ENCODE measurements at places on chromosomes 2 and 18.

DNA sequence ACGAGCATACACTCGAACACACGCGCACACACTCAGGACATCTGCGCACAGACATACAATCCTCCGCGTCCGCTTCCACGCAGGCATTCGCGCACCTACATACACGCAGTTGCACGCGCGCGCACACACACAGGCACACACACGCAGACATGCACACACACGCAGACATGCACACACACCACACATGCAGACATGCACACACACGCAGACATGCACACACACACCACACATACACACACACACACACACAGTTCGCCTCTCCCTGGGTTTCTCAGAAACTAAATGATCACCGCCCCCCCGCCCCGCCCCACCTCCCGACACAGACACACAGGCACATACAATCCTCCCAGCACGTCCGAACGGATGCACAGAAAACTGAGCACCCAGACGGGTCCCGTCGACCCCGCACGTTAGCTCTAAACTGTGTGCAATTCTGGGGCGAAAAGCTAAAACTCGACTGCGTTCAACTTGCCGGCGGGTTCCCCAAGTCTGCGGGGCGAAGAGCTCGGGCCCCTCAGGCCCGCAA, 1.0 kb downstream of the EPHA4 start:
- DNase-seq = peak; percentile 19

- DNase-seq = no peak
These were observed 34.8 kb downstream of the SDC1 start for GRCh38 chr2:20190170-20190569.

GRCh38 chr2:29113891-29114321, 1.3 kb upstream of the CLIP4 start:
- DNase-seq = peak; percentile 75

DNA sequence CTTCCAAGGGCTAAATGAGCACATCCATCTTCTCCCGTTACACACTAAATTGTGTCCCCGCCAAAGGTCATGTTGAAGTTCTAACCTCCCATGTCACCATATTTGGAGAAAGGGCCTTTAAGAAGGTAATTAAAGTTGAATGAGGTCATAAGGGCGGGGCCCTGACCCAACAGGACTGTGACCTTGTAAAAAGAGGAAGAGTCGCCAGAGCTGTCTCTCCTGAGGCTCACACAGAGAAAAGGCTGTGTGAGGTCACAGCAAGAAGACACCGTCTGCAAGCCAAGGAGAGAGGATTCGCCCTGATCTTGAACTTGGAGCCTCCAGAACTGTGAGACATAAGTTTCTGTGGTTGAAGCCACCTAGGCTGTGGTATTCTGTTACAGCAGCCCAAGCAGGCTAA, 24.1 kb downstream of the TRABD2A start:
- DNase-seq = no peak

- DNase-seq = no peak
These were observed 29.0 kb upstream of the CALCRL start for GRCh38 chr2:187477051-187477450.

DNA sequence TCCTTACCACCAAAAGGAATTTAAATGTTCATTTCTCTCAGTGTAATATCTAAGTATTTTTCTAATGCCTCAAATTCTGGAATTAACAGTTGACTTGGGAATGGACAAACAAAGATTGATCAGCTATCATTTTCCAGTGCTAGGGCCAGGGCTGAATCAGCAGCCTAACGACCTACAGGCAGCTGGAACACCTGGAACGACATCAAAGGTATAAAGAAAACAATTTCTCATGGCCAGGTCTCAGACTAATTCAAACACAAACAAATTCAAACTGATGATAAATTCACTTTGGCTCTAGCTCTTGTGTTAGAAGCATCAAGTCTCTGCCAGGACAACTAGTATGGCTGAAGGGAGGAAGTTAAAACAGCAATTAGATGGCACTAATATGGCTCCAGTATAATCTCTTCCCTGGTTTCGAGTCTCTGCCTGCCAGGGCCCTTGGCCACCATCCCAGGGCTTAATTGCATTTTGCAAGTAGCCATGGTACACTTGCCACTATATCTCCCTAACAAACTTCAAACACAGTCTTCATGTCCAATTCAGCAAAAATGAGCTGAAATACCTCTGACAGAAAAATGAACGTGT, 70.2 kb upstream of the FSHR start:
- no peak for DNase-seq

GRCh38 chr18:48139431-48140347, 209.2 kb upstream of the SMAD2 start:
- no peak for DNase-seq

- no peak for DNase-seq
These were observed 3.8 kb downstream of the SOCS6 start for GRCh38 chr18:70292628-70293027.

DNA sequence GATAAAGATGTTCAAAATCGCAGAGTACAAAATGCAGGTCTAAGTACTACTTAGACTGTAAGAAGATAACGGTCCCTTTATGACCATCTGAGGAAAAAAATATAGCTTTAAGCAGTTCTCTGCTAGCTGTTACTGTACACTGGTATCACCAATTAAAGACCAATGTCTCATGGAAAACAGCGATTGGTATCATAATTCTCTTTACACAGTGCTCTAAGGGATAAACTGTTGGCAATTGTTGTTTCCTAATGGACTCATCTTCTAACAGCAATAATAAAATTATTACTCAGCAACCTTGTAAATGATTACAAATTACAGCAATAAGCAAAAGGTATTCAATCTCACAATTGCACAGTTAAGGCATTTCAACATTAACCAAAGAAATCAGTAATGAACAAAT, 142.2 kb upstream of the DLGAP1 start:
- no peak for DNase-seq

- no peak for DNase-seq
These were observed 128.4 kb downstream of the KLHL29 start for GRCh38 chr2:23513245-23513871.

Measured in Daoy (cell line).